Activated effector memory CD4-positive, alpha-beta T cell treated with anti-CD3 and anti-CD28 coated beads, Interleukin-2, amount 50 U/mL, for 16 hours (primary cell): ENCODE measurements at places on chromosomes 13 and 19.

DNA sequence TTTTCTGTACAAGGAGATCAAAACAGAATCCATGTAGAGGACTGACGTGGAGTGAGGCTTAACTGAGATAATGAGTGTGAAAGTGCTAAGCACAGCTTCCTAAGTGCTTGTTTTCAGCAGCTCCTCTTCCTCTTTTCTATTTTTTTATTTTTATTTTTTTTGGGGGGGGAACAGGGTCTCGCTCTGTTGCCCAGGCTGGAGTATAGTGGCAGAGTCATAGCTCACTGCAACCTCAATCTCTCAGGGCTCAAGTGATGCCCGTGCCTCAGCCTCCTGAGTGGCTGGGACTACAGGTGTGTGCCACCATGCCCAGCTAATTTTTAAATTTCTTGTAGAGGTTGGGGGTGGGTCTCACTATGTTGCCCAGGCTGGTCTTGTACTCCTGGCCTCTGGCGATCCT, 5.6 kb upstream of the FOSB start:
- no peak for DNase-seq

DNA sequence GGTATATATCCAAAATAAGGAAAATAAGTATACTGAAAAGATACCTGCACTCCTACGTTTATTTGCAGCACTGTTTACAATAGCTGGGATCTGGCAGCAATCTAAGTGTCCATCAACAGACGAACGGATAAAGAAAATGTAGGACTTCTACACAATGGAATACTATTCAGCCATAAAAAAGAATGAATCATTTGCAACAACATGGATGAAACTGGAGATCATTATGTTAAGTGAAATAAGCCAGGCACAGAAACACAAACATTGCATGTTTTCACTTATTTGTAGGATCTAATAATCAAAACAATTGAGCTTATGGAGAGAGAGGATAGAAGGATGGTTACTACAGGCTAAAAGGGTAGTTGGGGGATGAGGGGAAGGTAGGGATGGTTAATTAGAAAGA, 494.0 kb downstream of the UQCRFS1 start:
- DNase-seq: no peak

DNA sequence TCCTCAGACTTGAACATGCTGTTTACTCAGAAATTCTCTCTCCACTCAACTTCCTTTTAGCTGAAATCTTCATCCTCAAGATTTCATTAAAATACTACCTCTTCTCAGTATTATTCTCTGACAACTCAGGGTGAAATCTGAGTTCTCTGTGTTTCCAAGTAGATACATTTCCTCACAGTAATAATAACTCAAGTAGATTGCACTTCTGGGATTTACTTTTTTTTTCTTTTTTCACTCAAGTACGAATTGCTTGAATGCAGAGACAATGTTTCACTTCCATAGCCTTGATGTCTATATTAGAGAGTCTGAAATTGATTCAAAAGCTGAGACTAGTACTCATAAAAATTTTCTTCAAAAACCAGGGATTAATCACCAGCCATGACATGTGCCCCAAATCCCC, 166.4 kb downstream of the SLITRK5 start:
- no peak for DNase-seq

DNA sequence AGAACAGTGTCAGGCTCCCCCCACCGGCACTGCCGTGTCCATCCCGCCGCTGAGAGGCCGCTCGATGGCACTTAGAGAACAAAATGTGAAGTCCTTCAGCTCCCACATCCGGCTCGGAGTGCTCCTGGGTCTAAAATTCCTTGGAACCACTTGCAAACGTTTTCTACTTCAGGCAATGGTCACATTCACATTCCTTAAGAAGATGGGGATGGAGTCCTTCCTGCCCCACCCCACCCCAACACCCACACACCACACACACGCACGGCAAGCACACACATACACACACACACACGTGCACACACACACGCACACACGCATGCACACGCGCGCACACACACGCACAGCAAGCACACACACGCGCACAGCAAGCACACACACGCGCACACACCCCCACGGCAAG, 83.4 kb downstream of the SOX1 start:
- DNase-seq: no peak

DNA sequence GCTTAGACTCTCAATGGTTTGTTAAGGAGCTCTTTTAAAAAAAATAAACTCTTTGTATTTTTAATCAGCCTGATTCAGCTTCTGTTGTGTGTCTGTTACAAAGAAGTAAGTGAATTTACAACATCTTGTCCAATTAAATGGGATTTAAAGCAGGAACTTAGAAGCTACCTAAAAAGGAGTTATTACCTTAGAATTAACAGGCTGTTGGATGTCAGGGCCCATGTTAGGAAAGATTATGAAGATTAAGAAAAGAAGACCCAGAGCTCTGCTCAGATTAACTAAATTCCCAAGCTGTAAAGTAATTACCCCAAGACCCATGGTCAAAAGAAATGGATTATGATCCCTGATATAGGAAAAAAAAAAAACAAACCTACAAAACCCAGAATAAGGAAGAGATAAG, 44.1 kb upstream of the ZNF780A start:
- no peak for DNase-seq

GRCh38 chr19:29714953-29715700, at the start of gene C19orf12:
C19orf12 (minus strand) TSS chr19:29715261; CDS start chr19:29708413, 6,848 bp downstream.
- peak; percentile 85 for DNase-seq

DNA sequence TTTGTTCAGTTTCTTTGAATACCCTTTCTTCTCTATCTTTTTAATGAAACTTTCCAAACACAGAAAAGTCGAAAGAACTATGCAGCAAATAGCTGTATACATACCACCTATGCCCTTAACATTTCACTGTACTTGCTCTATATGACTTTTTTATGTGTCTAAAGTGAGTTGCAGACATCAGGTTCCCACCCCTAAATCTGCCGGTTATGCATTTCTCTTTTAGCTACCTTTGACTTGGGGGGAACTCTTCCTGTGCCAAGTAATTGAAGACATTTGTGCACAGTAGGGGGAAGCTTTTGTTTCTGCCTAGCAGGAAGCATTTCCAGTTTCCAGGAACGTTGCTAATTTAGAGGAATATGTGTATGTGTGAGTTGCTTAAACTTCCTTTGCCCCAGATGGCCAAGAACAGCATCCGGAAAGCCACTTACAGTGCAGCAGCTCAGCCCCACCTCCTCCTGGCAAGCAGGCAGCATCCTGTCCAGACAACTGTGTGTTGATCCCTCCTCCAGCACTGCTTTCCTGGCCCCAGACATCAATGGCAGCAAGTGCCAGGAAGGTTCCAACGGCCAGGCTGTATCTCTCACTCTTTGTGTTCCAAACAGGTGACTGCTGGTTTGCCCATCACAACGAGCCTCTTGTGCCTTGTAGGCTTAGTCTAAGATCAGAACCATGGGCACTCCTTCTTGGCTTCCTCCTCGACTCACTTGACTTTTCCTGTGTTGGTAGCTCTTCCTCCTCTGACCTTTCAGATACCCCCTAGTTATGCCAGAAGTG, 14.7 kb upstream of the GRAMD1A start:
- DNase-seq: no peak

DNA sequence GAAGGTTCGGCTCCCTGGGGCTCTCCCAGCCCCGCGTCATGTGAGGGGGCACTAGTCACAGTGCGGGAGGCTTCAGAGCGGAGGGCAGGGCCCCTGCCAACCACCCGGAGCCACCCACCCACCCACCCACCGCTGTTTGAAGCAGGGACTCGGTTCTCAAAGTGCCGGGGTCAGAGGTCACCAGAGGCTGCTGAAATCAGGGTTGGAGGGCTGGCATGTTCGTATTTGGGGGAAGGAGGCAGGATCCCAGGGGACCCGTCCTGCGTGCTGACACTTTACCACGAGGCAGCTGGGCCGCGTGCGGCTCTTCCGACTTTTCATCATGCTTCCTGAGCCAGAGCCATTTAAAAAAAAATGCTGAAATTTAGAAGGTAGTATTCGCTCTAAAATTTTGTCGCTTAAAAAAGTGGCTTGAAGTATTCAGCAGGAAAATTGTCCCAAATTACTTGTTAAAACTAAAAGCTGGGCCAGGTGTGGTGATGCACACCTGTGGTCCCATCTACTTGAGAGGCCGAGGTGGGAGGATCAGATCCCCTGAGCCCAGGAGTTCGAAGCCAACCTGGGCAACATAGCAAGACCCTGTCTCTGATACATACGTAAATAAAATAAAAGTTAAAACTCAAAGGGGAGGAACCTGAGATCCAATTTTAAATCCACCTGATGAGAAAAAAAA, 21.2 kb downstream of the ATP11A start:
- peak; percentile 10 for DNase-seq

DNA sequence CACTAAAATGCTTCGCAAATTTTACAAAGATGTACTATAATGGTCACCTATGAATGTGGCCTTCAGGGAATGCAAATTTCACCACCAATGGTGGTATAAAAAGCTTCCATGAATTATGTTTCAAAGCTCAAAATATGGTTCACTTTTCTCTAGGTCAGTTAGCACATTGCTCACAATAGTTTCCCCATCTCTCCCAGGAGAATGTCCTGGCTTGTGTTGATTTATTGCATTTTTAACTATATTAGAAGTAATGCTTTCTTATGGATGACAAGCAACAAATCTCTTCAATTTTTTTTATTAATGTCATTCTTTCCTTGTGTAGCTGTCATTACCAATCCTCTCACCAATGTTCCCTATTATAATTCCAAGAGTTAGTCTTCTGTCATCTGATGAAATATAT, 621.2 kb downstream of the TBC1D4 start:
- no peak for DNase-seq

- DNase-seq: no peak
Observed at GRCh38 chr19:16285769-16286498, 38.7 kb upstream of the KLF2 start.

DNA sequence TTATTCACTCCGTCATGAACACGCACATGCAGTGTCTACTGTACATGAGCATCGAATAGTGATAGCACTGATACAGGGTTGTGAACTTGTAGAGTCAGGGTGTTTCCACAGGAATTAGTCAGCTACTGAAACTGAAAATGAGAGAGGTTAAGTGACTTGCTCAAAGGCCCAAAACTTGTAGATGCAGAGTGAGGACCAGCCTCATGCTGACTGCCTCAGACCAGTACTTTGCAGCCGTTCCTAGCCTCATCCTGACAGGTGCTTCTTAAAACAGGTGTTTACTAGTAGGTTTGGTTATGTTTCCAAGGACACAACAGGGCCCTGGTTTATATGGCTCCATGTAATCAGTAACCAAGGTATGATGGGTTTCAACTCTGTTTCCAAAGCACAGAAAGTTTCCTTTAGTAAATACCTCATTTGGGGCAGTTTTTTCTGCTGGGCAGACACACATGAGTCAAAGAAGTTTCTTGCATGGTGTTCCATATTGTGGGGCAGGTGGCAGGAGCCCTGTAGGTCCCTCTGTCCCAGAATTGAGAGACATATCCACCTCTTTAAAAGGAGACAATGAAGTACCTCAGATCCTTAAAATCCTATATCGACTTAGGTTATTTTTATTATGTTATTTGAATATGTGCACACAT, 16.0 kb downstream of the FGF9 start:
- DNase-seq: no peak
